ENCODE measurements at places on chromosomes 7 and 10.
A peak's percentile ranks its signal among the peaks of the same experiment; 100 is the strongest.

DNA sequence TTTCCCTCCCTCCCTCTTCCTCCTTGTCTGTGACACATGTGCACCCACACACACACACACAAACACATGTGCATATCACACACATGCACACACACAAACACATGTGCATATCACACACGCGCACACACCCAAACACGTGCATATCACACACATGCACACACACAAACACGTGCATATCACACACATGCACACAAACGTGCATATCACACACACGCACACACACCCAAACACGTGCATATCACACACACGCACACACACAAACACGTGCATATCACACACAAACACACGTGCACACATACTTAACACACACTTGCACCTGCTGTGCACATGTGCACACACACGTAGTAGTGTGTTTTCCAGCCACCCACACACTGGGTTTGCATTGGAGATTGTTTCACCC is 29.4 kb upstream of the KNDC1 start:
- H3K36me3 ChIP-seq: no peaks in the 10 kb centered on the region
- DNase-seq: no peak
- no peaks in the 10 kb centered on the region for H3K4me1 ChIP-seq
- H3K4me3 ChIP-seq: no peak overlapping the region
- H3K27ac ChIP-seq: no peak overlapping the region
- peaks cover 19% of the 10 kb centered on the region for H3K27me3 ChIP-seq

DNA sequence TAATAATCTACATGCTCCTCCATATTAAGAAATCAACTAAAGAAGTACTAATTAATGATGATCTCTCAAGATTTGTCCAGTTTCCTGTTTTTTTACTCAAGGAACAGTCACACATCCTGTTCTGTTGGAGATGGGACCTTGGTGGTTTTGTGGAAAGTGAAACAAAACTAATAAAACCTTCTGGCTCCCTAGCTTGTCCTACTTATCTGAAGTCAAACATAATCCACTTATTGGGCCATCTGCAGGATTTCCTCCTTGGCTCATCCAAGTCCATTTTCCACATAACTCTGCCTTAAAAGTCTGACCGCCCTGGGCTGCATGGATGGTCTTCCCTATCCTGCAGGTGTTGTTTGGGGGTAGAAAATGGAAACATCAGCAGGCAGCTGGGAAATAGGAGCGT is 39.4 kb upstream of the TARP start:
- H3K27me3 ChIP-seq: peaks cover 20% of the 10 kb centered on the region
- H3K4me1 ChIP-seq: peaks cover 13% of the 10 kb centered on the region
- no peak for DNase-seq
- no peaks in the 10 kb centered on the region for H3K36me3 ChIP-seq

- peaks cover 4% of the 10 kb centered on the region for H3K36me3 ChIP-seq
- DNase-seq: no peak
- peak overlapping the region; percentile 53 for H3K4me3 ChIP-seq
- no peak overlapping the region for H3K27ac ChIP-seq
These were observed 1.2 kb upstream of the HOXA2 start for GRCh38 chr7:27103489-27104226.

GRCh38 chr7:155793720-155794119 is 18.5 kb downstream of the SHH start:
- no peak for DNase-seq
- no peak overlapping the region for H3K27ac ChIP-seq
- H3K4me1 ChIP-seq: peaks cover 8% of the 10 kb centered on the region
- H3K27me3 ChIP-seq: peaks cover 30% of the 10 kb centered on the region

DNA sequence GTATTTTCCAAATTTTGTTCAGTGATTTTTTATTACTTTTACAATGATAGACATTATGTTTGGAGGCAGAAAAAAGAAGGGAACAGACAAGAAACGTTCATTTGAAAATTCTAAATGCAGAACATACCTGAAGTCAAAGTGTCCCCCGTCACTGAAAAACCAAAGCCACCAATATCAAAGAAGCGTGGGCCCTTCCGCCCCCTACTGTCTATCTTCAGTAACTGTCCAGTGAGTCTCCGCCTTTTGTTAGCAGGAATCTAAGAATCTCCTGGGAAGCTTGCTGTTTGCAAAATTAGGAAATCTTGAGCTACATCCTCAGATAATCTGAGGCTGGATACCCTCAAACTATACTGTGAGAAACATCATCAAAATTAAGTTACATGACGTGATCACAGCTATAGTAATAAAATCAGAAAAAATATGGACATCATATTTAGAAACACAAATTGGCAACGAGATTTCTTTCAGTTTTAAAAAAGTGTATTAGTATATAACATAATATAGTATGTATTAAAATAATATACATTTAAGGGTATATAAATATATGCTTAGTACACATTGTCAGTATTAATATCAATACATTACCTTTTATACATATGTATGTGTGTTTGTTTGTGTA is 169.3 kb upstream of the AKR1E2 start:
- H3K4me1 ChIP-seq: peaks cover 31% of the 10 kb centered on the region
- H3K4me3 ChIP-seq: no peak overlapping the region
- H3K27me3 ChIP-seq: no peaks in the 10 kb centered on the region
- no peaks in the 10 kb centered on the region for H3K36me3 ChIP-seq

DNA sequence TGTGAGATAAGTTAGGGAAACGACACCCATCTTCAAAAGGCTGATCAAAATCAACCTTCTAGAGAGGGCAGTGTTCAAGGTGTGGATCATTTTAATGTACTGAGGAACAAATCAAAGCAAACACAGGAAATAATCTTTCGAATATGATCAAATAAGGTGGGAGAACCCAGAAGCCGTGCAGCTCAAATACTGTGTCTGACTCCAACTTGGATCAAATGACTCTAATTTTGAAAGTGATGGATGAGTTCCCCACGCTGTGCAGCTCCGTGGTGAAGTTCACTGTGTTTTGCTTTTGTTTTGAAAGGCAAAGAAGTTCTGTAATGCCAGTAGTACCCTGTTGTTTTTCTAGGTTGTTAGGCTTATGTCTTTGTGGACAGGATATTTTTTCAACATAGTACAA is 250.9 kb downstream of the SFMBT2 start:
- H3K36me3 ChIP-seq: peaks cover 15% of the 10 kb centered on the region
- no peak for DNase-seq
- no peak overlapping the region for H3K4me3 ChIP-seq
- no peaks in the 10 kb centered on the region for H3K27me3 ChIP-seq
- H3K27ac ChIP-seq: no peak overlapping the region

GRCh38 chr10:28906011-28906411 is 228.7 kb downstream of the BAMBI start:
- H3K27ac ChIP-seq: no peak overlapping the region
- H3K4me1 ChIP-seq: no peaks in the 10 kb centered on the region
- no peak for DNase-seq
- no peaks in the 10 kb centered on the region for H3K36me3 ChIP-seq

DNA sequence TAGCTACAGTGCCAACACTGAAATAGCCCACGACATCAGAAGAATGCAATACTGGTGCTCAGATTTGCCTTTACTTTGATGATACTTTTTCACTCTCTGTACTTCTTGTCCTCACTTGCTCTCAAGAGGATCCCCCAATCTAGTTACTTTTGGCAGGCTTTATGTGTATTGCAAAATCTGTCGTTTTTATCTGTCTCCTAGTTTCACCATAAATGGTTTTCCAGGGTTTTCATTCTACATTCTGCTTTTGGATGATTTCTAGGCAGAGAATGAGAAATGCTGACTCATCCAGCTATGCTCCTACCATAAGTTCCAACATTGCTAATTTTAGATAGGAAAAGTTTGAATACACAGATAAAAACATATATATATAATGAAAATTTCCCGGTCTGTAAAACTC is 659.5 kb upstream of the NRG3 start:
- DNase-seq: no peak
- no peaks in the 10 kb centered on the region for H3K27me3 ChIP-seq
- no peak overlapping the region for H3K4me3 ChIP-seq
- no peak overlapping the region for H3K27ac ChIP-seq

All from suprapubic skin (tissue), 4 donors.